ENCODE measurements at places on chromosomes 16 and 17. TPM values are rescaled to one million over a fixed set of nuclear protein-coding genes. Genes with fewer than 3 reads are reported as not detected.
A peak's percentile ranks its signal among the peaks of the same experiment; 100 is the strongest.

DNA sequence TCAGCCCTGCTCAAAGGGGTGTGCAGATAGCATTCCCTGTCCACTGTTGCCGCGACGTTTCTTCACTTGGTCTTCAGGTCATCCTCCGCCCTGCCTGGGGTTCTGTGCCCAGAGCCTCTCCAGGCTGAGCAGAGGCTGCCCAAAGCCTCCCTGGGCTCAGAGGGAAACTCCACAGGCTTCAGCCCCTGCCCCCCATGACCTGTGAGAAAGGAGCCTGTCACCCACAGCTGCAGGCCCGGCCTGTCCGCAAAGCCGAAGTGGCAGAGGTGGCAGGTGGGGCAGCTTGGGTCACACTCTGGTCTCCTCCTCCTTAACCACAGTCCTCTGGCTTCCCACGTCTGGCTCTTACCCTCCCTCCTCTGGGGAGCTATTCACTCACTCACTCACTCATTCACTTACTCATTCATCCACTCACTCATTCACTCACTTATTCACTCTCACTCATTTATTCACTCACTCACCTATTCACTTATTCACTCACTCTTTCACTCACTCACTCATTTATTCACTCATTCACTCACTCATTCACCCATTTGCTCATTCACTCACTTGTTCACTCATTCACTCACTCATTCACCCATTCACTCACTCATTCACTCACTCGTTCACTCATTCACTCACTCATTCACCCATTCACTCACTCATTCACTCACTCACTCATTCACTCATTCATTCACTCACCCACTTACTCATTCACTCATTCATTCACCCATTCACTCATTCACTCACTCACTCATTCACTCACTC, 7.1 kb upstream of the CPSF4L start:
- DNase-seq, result no peak

Gene OR2C1
- 0.37 TPM for polyA plus RNA-seq

Gene NOL3
- 4.2 TPM for polyA plus RNA-seq

- DNase-seq, result no peak
Observed at GRCh38 chr16:86517652-86518258, 7.4 kb downstream of the FOXF1 start.

DNA sequence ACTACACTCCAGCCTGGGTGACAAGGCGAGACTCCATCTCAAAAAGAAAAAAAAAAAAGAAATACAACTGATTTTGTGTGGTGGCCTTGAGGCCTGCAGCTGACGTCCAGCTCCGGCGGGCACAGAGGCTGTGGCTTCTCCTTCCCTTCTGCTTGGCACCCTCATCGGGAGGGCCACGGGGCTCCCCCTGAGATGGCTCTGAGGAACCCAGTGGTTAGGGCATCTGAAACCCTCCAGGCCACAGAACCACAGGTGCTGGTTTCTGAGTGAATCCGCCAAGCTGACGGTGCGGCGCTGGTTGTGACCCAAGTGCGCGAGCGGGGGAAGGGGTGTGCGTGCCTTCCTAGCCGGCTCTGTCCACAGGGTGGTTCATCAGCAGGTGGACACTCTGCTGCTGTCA, 63.4 kb downstream of the LMF1 start:
- DNase-seq, result no peak

- DNase-seq, result peak; percentile 67
Observed at GRCh38 chr17:60435244-60436167, 13.2 kb downstream of the CHCT1 start.

- no peak for DNase-seq
Observed at GRCh38 chr17:10197362-10197720, 1.1 kb downstream of the GAS7 start.

- DNase-seq, result no peak
Observed at GRCh38 chr16:4411684-4412083, 4.7 kb downstream of the CORO7 start.

DNA sequence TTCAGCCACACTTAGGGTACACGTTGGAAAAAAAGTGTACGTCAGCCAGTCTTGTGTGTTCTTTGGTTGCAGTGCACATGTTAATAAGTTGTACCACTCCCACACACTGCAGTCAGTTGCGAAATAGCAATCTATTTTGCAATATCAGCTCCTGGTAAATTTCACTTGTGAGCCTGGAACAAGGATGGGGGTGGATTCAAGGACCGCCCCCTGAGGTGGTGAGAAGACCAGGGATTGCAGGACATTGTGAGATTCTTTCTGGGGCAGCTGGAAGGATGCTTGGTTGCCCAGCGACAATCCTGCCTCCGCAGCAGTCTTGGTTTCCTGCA, 78.6 kb upstream of the ZFHX3 start:
- DNase-seq, result no peak

Gene FADS6
- polyA plus RNA-seq, result 0.45 TPM

GRCh38 chr17:82058230-82058854, 6.6 kb downstream of the GPS1 start:
- no peak for DNase-seq

- no peak for DNase-seq
Observed at GRCh38 chr16:67302970-67303369, 23.6 kb downstream of the KCTD19 start.
